Omental fat pad (tissue), 4 donors: ENCODE measurements at places on chromosomes 12 and 14. TPM values are rescaled to one million over a fixed set of nuclear protein-coding genes. Genes with fewer than 3 reads are reported as not detected.

DNA sequence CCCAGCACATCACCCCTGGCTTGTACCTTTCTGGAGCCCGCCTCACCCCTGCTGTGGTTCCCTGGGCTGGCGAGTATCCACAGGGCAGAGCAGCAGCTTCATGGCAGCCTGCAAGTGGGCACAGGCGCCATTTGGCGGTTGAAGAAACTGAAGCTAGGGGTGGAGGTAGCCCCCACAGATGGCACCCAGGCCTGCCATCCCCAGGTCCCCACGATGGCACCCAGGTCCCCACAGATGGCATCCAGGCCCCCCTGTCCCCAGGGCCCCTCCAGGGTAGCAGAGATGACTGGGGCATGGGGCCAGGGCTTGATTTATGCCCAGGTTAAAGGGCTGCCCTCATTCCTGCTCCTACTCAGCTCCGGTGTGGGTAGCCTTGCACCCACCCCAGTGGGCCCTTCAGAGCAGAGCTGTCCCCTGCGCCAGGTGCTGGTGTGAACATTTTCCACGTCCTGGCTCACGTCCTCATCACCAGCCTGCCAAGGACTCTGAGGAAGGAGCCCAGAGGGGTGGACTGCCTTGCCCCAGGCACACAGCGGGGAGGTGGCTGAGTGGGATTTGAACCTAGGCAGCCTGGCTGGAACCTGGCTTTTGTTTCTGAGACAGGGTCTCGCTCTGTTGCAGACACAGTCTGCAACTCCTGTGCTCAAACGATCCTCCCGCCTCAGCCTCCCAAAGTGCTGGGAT lies 8.7 kb downstream of the MMP17 start:
- no peak for DNase-seq

GRCh38 chr12:89901906-89902642 lies 193.4 kb upstream of the ATP2B1 start:
- DNase-seq = no peak

DNA sequence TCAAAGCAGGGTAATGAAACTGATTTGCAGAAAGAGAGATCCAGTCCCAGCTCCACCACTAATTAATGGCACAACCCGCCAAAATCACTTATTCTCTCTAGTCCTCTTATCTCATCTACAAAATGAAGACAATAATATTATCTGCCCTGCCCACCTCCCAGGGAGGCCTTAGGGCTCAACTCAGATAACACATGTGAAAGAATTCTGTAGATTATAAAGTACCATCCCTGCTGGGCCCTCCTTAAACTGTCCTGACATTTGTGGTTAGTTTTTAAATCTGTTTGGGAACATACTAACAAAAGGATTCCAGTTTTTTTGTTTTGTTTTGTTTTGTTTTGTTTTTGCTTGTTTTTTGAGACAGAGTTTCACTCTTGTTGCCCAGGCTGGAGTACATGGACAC lies 7.3 kb downstream of the POMT2 start:
- no peak for DNase-seq

GRCh38 chr12:52349196-52349595 lies 18.1 kb downstream of the KRT85 start:
- no peak for DNase-seq

Gene SLC8A3
- total RNA-seq = 0.24 TPM

Gene FBXW8
- 10.9 TPM for total RNA-seq

Gene ZDHHC17
- total RNA-seq = 27.7 TPM
